ENCODE measurements at places on chromosomes 3 and 15.

DNA sequence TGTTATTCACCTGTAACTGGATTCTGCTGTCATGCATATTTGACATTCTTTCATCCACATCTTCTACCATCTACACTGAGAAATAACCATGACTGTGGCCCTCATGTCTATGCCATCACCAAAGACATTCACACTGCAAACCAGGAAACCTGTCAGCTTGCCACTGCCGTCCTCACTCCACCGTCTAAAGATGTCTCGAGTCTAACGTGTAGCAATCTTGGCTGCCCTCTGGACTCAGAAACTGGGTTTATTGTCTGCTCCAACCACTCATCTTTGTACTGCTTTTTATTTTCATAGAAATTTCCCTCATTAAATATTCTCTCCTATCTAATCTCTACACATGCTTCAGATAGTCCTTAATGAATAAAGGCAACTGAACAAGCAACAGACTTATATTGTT lies 57.1 kb downstream of the CRYGS start:
- no peak for DNase-seq

DNA sequence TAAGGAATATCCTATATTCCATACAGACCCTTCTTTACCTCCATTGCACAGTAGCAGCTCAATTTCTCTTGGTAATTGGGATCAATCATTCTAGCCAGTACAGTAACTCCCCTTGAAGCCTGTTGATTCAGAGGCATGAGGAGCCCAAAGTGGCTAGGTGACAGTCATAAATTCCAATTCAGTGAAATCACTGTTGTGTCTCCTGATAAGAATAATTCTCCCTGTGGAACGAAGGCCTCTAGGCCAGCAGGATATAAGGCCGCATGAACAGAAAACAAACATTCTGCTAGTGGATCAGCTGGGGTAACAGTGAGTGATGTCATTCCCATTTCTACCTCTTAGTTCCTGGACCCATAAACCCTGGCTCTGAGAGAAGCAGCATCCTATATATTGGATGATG lies 696.3 kb downstream of the NR2F2 start:
- DNase-seq, result no peak

DNA sequence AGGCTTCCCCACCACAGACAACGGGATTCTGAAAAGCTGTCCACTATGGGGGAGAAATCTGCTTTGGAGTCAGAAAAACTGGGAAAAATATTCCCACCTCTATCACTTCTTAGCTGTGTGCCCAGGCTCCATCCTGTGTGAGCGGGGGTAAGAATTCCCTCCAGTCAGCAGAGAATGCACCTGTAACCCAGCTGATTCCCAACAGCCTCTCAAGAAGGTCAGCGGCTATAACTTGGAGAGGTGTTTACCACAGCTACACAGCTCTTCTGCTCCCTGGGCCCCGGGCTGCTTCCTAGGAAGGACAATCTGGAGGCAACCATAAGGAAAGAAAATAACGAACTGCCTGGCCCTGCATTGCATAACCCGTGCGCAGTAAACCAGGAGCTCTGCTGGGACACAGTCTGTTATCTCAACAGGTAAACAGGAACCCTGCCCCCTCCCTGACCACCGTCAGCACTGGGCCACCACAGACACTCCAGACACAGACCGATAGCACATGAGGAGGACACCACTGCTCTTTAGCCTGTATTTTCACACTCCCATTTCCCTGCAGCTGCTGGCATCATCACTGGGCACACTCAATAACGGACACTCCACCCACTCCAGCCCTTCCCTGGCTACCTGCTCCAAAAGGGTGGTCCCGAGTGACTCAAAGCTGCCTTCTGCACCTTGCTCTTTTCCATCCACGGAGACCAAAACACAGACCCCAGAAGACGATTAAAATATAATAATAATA lies 2.1 kb downstream of the RAB43 start:
- no peak for DNase-seq

DNA sequence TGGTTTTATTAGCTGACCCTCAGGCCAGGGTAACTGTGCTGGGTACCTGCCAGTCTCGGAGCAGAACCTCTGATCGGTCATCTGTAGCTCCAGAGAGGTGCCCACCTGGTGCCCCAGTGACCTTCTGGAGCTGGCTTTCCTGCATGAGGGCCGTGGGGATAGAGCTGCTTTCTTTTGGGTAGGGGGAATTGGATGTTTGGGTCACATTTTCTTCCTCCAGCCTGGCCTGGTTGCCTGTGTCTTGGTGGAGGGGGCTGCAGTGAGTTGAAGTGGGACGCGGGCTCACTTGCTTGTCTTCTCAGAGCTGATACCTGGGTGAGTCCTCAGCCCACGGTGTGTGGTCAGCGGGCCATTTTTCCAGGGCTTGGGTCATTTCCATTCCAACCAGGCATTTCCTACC lies 2.6 kb downstream of the ZNF710 start:
- no peak for DNase-seq

DNA sequence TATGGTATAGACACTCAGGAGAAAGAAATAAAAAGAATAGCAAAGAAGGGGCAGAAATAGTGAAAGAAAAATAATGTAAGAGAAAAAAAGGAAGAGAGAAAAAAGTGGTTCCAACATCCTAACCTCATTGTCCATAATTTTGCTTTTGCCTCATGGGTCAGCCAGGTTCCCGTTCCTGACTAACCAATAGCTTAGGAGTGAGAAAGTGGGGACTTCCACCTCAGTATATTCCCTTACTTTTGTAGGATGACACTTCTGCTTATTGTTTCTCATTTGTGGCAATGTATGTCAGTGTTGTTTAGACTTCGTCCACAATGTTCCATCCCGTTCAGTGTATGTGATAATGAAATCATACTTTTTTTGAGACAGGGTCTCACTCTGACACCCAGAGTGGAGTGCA lies 9.3 kb upstream of the SLC12A8 start:
- no peak for DNase-seq

GRCh38 chr3:131216801-131217200 lies 164.8 kb upstream of the NUDT16 start:
- DNase-seq, result no peak

DNA sequence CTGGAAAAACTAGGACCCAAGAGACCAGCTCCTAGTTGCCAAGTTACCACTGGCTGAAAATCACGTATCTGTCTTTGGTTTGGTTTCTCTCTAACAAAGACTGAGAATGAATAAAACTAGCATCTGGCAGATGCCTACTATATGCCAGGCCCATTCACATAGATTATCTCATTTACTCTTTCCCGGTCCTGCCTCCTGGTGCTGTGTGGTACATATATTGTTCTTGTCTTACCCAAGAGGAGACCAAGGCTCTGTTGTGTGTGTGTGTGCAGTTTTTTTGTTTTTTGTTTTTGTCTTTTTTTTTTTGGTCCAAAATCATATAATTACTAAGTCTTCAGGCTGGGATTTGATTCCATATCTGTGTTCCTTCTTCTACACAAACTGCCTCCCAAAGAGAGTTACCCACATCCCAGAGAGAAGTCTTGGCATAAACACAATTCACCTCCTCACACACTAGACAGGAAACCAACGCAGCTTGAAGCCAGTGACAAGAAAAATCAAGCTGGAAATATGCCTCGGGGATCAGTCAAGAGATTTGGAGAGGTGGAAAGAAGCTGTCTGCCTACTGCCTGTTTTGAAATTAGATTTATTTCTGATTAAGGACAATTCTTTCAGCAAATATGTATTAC lies 891 bp downstream of the AHSG start:
- no peak for DNase-seq

DNA sequence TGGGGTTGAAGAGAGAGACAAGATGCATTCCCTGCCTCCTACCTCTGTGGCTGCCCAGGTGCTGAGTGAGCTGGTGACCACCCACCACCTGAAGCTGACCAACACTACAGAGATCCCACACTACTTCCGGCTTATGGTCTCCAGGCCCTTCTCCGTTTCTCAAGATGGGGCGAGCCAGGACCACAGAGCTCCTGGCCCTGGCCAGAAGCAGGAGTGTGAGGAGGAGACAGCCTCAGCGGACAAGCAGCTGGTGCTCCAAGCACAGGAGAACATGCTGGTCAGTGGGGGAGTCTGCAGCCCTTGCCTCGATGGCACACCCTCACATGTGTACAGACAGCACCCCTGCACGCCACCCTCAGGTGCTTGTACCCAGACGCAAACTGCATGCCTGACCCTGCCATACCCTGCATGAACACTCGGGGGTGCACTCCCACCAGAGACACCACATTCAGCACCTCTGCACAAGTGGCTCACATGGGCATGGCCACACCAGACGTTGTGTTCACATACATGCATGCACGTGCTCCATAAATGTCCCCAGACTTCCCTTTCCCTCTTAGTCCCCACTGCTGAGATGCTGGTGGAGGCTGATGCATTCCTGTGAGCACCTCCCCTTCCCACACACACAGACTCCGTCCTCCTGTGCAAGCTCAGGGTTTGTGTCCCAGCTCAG lies 19.0 kb downstream of the ACAA1 start:
- no peak for DNase-seq

DNA sequence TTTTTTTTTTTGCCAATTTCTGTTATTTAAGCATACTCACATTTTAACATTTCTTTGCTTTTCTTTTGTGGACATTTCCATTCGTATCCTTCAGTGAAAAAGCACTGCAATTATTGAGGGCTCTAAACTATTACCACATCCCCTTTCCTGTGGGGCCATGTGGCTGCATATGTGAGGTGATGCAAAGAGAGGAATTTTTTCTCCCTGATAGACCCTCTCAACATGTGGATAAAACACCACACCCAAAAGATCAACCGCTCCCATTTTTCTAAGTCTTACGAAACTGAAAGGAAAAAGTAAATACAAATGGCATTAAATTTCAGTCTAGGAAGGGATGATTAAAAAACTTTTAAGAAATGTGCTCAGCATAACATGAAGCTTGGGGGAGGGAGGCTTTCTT lies 68.8 kb downstream of the DNAJC13 start:
- DNase-seq, result no peak

Data from NCI-H2081 treated with DMSO at 0.1 percent for 48 hours (cell line).